Smooth muscle cell of trachea (primary cell): ENCODE measurements at places on chromosomes 4 and X. TPM values are rescaled to one million over a fixed set of nuclear protein-coding genes. Genes with fewer than 3 reads are reported as not detected.

ESX1 gene
- not detected in 2 replicates for total RNA-seq

FATE1 gene
- total RNA-seq = not detected in 2 replicates

UBL4A gene
- total RNA-seq = 39.0 and 75.4 TPM in 2 replicates

FHIP1A gene
- total RNA-seq = 0.17 and 0.29 TPM in 2 replicates

KDR gene
- total RNA-seq = under 0.01 and 0.44 TPM in 2 replicates

FAM53A gene
- 2.3 TPM in 2 replicates for total RNA-seq

MAGEB17 gene
- not detected in 2 replicates for total RNA-seq

NALF2 gene
- not detected in 2 replicates for total RNA-seq

MTMR8 gene
- total RNA-seq = 1.2 and 1.3 TPM in 2 replicates

CCDC158 gene
- total RNA-seq = under 0.01 and 0.83 TPM in 2 replicates

SLITRK2 gene
- not detected in 2 replicates for total RNA-seq

TMEM185A gene
- total RNA-seq = 16.4 and 17.7 TPM in 2 replicates

NR0B1 gene
- 0.58 and 4.1 TPM in 2 replicates for total RNA-seq

ABHD18 gene
- total RNA-seq = 5.5 and 7.6 TPM in 2 replicates

CACNA1F gene
- total RNA-seq = under 0.01 TPM in 2 replicates

EDA2R gene
- 12.1 and 22.8 TPM in 2 replicates for total RNA-seq

PNMA6A gene
- 5.5 and 8.1 TPM in 2 replicates for total RNA-seq

TRIML2 gene
- 0.33 TPM in 1 of 2 replicates, not detected in the other for total RNA-seq

KLB gene
- 0.15 TPM in 1 of 2 replicates, not detected in the other for total RNA-seq

EPGN gene
- total RNA-seq = 0.15 and 0.17 TPM in 2 replicates

AMBN gene
- not detected in 2 replicates for total RNA-seq

DSPP gene
- not detected in 2 replicates for total RNA-seq

NIPAL1 gene
- total RNA-seq = not detected in 2 replicates

SGMS2 gene
- 114 and 180 TPM in 2 replicates for total RNA-seq

ETDA gene
- not detected in 2 replicates for total RNA-seq

RASL11B gene
- under 0.01 and 0.66 TPM in 2 replicates for total RNA-seq

LANCL3 gene
- under 0.01 TPM in 1 of 2 replicates, not detected in the other for total RNA-seq

OTOP1 gene
- total RNA-seq = not detected in 2 replicates

TMEM154 gene
- 0.83 and 2.8 TPM in 2 replicates for total RNA-seq

LAMTOR3 gene
- 41.4 and 56.4 TPM in 2 replicates for total RNA-seq

GLOD5 gene
- total RNA-seq = not detected in 2 replicates

CTAG1B gene
- total RNA-seq = not detected in 2 replicates

STPG2 gene
- total RNA-seq = under 0.01 TPM in 1 of 2 replicates, not detected in the other

GATA1 gene
- not detected in 2 replicates for total RNA-seq

HSD17B10 gene
- total RNA-seq = 39.2 and 65.3 TPM in 2 replicates

FDCSP gene
- not detected in 2 replicates for total RNA-seq

NDNF gene
- total RNA-seq = 0.50 and 1.6 TPM in 2 replicates

TEX11 gene
- 0.15 TPM in 1 of 2 replicates, not detected in the other for total RNA-seq

FGF13 gene
- total RNA-seq = 19.9 and 30.6 TPM in 2 replicates

ANOS1 gene
- total RNA-seq = not detected in 2 replicates

OCRL gene
- total RNA-seq = 17.9 and 19.8 TPM in 2 replicates

NMU gene
- total RNA-seq = not detected in 2 replicates

STK32B gene
- total RNA-seq = 0.50 and 0.73 TPM in 2 replicates

ARX gene
- total RNA-seq = not detected in 2 replicates

GPC4 gene
- 0.33 and 0.87 TPM in 2 replicates for total RNA-seq

DDX53 gene
- total RNA-seq = not detected in 2 replicates

KCNE5 gene
- 0.58 and 0.66 TPM in 2 replicates for total RNA-seq

ARSJ gene
- total RNA-seq = 28.0 and 31.4 TPM in 2 replicates

SH3TC1 gene
- 0.33 and 1.0 TPM in 2 replicates for total RNA-seq

HELT gene
- not detected in 2 replicates for total RNA-seq

ABCG2 gene
- 1.0 and 1.7 TPM in 2 replicates for total RNA-seq
